Stimulated activated CD8-positive, alpha-beta memory T cell treated with anti-CD3 and anti-CD28 coated beads, Interleukin-7, amount 100 ng/mL, for 1 hour (primary cell): ENCODE measurements at places on chromosomes 11 and 22.

DNA sequence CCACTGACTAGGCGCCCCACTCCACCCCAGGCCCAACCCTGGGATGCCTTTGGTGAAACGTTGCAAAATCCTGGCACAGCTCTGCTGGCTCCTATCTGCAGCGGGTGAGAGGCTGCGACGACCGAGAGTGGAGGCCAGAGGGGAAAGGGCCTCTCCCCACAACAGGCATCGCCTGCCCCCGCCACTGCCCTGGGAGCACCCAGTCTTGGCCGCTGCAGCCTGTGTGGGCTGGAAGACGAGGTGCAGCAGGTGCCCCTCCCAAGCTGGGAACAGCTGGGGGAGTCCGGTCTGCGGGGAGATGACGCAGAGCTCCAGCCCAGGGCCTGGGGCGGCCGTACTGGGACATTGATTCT is 4.2 kb upstream of the PIM3 start:
- DNase-seq = no peak

- DNase-seq = no peak
Observed at GRCh38 chr22:21451545-21452520, 15.4 kb upstream of the TMEM191C start.

- no peak for DNase-seq
Observed at GRCh38 chr22:44885806-44886360, 123.9 kb downstream of the PHF21B start.

- DNase-seq = no peak
Observed at GRCh38 chr22:31343235-31344191, 2.6 kb downstream of the PATZ1 start.

GRCh38 chr22:49202226-49202625 is 625.4 kb downstream of the BRD1 start:
- DNase-seq = no peak
